ENCODE measurements at places on chromosomes 6 and 20.

- no peak for DNase-seq
Measured at GRCh38 chr6:168161371-168161750, 82.3 kb upstream of the FRMD1 start.

GRCh38 chr6:53615633-53616449 lies 49.7 kb downstream of the KLHL31 start:
- DNase-seq, result no peak

DNA sequence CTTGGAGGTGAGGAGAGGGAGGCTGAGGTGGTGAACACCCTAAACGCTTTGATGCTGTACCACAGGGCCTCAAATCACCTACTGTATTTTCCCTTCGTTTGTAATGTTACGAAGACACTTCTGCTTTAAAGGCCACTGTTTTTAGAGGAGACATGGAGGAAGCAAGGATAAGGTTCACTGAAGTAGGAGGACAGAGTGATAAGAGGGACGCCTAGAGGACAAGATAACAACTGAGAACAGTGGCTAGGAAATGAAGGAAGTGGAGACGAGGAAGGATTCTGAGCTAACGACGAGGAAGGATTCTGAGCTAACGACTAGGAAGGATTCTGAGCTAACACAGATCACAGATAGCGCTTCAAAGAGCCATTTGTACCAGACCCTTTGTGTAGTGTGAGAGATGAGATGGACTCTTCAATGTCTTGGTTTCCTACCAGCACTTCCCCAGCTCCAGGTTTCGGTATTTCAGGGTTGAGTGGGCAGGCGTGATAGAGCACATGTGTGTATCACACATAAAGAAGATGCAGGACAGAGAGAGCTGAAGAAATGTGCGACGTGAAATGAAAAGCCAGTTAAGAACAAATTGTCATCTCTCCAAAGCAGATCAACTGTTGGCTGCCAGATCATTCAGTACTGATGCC lies 7.5 kb downstream of the SF3B5 start:
- no peak for DNase-seq

DNA sequence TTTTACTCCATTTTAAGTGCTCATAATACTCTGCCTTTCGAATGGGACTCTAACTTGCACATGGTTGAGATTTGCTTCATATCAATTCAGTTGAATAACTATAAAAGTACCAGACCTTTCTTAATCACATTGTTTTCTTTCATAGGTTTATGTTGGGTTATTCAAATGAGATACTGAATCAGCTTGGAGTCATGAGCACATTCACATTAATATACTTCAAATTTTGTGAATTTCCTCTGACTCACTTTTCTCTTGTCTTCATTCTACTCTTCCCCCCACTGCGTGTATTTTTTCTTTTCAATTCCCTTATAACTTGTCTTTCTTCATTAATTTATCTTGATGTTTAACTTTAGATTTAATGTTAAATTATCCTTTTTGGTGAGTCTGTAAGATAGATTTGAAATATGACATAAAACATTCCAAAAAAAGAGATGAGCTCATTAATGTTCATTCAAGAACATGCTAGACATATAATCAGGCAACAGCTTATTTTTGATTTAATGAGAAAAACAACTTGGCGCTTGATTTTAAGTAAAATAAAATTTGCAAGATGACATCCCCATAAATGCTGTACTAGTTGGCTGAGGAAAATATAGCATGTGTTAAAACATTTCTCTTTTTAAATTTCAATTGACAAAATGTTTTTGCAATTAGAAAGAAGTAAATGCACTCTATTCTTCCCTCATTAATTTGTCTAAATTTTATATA lies 736.0 kb downstream of the CD109 start:
- DNase-seq, result no peak

DNA sequence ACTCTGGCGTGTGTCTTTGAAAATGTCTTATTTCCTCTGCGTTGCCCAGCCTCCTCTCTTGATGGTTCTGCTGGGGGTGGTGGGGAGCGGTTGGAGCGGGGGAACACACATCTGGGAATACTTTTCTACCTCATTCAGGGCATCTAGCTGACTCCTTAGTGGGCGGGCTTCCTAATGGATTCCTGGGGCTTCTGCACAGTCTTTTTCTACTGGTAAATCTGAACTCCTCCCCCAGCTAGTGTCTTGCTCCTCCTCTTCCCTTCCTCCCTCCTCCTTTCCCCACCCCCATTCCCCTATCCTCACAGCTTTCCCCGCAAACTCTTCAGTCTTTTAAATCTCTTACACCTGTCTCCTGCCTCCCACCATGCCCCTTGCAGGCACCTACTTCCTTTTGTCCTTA lies 74.4 kb downstream of the PRL start:
- DNase-seq, result no peak

GRCh38 chr6:107020239-107020638 lies 7.8 kb upstream of the MTRES1 start:
- DNase-seq, result no peak

DNA sequence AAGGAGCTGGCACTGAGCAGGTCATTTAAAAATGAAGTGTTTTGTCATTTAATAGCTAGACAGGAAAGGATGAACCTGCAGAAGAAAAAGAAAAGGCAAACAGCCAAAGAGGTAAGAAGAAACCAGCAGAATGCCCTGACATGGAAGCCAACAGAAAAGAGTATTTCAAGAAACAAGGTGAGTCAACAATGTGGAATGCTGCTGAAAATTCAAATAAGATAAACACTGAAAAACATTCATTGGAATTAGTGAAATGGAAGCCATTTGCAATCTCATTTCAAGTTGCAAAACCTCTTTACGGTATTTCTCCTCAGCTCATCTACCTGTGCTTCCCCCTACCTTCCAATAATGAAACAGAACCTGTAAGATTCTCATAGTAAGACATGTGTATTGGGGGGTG lies 59.6 kb downstream of the RWDD2A start:
- DNase-seq, result no peak

DNA sequence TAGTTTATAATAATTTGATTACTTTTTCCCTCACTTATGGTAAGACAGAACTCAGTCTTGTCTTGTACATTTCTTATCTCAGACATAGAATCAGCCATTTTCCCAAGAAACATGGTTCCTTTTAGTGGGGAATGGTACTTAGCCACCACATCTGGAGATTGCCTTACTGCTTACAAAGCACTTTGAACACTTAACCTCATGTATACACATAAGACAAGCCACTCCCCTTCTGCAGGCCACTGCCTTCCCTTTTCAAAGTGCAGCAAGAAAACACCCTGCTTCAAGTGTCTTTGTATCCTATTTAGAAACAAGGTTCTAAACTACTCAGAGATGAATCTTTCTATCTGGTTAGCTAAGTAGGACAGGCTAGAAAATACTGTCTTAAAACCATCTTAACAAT lies 159.2 kb downstream of the UBE3D start:
- DNase-seq, result no peak

DNA sequence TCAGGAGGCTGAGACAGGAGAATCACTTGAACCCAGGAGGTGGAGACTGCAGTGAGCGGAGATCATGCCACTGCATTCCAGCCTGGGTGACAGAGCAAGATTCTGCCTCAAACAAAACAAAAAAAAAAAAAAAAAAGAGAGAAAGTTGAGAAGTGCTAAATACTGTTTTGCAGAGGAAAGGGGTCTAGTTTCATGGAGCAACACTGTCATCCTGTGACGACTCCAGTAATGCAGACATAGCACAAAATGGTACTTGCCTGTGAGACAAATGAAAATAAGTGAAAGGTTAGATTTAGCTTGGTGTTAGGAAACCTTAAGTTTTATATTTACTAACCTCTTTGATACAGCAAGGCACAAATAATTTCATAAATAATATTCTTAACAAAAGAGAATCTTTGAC lies 29.7 kb downstream of the CEP162 start:
- no peak for DNase-seq

GRCh38 chr6:23388086-23388783 lies 737.8 kb upstream of the NRSN1 start:
- DNase-seq, result no peak

DNA sequence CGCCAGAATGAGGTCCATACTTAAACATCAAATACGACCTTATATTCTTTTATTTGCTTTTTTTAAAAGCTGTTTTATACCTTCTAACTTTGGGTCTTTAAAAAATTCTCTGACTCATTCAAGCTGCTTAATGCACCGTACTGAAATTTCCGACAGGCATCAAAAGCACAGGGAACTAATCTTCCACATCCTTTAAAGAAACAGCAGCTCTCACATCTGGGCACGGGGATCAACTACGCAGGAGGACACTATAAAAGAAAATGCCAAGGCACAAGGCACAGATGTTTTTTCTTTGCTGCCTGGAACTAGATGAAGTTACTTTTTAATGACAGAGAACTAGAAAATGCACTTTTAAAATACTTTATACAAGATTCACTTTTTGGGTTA lies 112.4 kb upstream of the ARG1 start:
- DNase-seq, result no peak

GRCh38 chr20:33444797-33445560 lies 1.4 kb upstream of the SNTA1 start:
- DNase-seq, result no peak

DNA sequence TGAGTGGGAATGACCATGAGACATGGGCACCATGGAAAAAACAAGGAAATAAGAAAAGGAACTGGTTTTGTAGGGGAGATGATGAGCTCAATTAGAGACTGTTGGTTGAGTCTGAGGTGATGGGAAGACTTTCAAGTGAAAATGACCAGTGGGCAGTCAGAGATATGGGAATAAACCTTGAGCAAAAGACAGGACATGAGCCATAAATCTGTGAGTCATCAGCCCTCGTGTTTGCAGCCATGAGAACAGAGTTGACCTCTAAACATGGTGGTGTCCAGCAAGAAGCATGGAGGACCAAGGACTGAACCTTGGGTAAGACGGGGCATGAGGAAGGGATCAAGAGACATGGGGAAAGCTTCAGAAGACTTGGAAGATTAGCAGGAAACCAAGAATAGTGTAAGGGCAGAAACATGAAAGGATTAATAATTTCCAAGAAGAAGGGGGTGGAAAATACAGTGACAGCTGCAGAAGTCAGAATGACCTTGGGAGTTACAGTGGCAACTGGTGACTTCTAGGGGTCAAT lies 280.6 kb upstream of the PRDM1 start:
- DNase-seq, result no peak

DNA sequence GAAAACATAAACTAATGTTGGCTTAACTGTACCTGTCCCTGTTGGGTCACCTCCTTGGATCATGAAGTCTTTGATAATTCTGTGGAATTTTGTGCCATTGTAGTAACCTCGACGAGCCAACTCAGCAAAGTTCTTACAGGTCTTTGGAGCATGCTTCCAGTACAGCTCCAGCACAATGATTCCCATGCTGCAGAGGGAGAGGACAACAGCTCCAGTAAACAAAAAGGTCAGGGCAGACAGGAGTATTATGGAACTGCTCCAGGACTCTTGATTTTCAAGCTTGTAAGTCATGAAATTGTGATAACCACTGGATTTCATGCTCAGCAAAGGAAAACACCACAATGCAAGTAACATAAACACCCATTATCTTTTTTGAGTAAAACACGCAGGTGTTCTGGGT lies 2.9 kb downstream of the PPIL1 start:
- no peak for DNase-seq

DNA sequence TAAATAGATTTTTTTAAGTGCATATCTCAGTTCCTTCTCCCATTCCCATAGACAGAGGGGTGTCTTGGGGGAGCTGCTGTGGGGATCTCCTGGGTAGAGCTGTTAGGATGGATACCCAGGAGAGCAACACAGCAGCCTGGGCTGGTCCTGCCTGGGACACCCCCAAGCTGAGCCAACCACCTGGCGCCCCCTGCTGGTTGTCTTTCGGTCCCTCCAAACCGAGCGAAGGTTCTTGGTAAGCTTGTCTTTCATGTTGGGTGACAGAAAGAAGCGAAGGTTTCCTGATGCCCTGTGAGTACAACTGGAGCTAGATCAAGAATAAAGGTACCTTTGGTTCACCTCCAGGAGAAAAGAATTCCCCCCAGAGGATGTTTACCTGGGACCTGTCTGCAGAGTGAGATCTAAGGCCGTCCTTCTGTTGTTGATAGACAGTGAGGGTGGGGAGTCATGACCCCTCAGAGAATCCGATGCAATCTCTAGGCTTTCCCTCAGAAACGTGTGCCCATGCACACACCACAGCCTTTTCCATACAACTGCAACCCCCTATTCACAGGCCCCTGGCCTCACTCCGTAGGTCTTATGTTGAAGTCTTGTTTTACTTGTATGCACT lies 50.8 kb downstream of the SNX9 start:
- DNase-seq, result peak; percentile 14

- no peak for DNase-seq
Measured at GRCh38 chr6:56245903-56246351, 1.5 kb downstream of the COL21A1 start.

DNA sequence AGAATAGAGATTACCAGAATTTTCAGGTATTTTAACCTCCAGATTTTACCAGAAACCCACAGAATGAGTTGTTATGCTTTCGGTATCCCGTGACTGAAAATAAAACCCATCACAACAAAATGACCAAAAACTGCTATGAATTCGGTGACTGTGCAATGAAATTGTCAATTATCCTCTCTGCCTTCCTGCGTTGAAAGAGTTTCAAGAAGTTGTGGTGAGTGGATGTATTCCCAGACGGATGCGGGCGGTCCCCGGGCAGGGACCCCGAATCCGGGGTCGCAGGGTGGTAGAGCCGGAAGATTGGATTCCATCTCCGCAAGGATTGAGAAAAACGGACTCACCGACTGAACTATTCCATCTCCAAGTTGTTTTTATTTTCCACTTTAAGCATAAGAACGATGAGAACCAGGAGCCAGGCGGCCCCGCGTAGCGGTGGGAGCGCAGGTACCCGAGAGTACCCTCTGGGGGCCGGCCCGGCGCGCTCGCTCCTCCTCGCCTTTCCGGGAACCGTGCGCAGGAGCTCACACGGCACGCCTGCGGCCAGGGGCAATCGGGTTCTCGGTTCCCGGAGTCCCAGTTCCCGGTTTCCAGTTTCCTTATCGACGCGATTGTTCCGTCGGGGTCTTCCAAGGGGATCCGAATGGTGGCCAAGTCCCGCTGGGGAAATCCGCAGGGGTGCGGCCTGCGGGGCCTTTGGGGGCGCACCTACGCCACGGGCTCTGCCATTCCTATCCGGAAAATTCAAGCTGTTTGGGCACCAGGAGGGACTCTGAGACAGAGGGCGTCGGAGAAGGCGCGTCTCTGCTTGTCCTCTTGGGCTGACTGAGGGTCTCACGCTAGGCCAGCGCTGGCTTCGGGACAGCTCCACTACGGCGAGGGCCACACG lies 104.9 kb upstream of the PRDM1 start:
- DNase-seq, result no peak

Measured in DMS 273 treated with DMSO at 0.1 percent for 48 hours (cell line).